ENCODE measurements at places on chromosomes 4 and X. TPM values are rescaled to one million over a fixed set of nuclear protein-coding genes. Genes with fewer than 3 reads are reported as not detected.

GRCh38 chrX:29876733-29877132, 338.6 kb upstream of the MAGEB2 start:
- no peak for ATAC-seq

DNA sequence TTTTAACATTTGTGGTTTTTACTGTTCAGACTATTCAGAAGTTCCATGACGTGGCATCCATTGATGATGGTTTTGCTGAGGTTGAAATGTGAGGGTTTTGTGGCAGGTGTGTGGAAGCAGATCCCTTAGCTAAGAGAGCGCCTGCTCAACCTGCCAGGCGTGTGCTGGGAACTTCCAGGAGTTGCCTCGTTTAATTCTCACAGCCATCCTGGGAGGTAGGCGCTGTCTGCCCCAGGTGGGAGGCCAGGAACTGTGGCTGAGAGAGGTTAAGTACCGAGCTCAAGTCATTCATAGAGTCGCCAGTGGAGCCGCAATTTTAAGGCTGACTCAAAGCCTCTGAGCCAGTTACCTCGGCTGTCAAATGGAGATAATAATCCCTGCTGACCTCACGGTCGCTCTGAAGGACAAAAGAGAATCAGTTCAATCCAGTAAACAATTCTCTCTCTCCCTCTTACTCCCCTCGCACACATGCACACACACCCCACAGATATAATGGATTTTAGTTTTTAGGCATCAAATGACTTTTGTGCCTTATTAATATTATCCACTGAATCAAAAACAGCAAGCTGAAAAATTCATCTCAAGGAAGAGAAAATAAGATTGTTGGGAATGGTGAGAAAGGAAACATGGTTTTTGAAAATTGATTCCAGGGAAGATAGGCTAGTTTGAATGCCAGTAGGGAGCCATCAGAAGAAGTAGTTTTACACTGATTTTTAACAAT, 171.3 kb downstream of the PTTG2 start:
- ATAC-seq, result peak; percentile 76

DNA sequence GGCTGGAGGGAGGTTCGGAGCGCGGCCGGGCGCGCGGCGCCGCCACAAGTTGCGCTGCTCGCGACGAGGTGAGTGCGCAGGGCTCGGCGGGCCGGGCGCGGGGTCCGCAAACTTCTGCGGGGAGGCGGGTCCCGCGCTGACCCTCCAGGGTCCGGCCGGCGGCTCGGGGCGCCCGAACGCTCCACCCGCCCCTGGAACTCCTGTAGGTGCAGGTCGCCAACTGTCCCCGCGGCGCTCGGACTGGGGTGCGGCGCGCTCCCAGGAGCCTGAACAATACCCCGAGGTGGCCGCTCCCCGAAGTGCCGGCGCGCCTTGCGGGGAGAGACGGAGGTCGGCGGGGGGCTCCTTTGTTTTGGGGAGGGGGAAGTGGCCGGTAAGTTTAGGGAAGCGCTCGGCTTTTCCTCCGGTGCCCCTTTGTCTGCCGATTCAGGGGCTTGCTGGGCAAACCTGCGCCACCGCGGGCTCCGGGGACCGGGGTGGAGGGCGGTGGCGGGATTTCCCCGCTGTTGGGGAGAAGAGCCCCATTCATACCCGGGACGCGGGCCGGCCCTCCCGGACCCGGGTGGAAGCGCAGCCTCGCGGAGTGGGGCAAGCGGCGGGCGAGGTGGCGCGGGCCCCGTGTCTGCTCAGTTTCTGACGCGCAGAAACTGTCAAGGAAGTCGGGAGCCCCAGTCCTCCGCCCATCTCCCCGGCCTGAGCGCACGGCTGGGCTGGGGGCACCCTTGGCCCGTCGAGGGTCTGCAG, 694 bp downstream of the TBL1X start:
- ATAC-seq, result peak; percentile 6

- peak; percentile 75 for ATAC-seq
Measured at GRCh38 chr4:143285696-143286437, 50.8 kb upstream of the GAB1 start.

DNA sequence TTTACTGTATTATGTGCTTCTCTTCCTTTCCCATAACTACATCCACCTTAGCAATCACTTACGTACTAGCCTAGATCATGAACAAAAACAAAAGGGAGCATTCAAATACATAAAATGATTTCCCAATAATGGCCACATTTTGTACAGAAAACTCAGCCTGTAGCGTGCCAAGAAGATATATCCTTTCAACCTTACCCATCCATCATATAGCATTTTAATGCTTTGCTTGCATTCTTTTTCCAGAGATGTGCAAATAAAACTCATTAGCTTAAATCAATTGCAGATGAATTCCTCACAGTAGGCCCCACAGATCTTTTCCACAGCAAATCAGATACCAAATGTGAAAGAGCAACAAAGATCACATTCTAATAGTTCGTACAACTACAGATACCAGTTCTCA, 20.8 kb downstream of the GRSF1 start:
- ATAC-seq, result no peak

DNA sequence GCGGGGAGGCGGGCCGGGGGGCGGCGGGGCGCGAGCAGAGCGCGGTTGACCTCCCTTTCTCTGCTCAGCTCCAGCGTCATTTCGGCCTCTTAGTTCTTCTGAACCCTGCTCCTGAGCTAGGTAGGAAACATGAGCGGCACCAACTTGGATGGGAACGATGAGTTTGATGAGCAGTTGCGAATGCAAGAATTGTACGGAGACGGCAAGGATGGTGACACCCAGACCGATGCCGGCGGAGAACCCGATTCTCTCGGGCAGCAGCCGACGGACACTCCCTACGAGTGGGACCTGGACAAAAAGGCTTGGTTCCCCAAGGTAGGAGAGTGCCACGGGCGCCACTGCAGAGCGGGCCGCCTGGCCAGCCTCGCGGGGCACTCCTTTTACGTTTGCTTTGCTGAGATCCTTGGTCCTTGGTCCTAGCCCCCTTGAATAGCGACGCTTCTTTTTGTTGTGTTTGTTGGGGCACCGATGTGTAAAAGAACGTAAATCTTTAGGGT, at the start of gene HTATSF1:
Gene HTATSF1, plus strand, starts transcription at position 37 of the 497 bp plus-strand sequence. Its CDS starts 93 bp downstream, at position 130.
- ATAC-seq, result peak; percentile 9

- no peak for ATAC-seq
Measured at GRCh38 chrX:131853440-131853839, 169.7 kb upstream of the STK26 start.

- ATAC-seq, result no peak
Measured at GRCh38 chr4:85476381-85476780, 1.4 kb downstream of the ARHGAP24 start.

GRCh38 chrX:17547658-17548057, 172.7 kb downstream of the NHS start:
- peak; percentile 45 for ATAC-seq

- ATAC-seq, result no peak
Measured at GRCh38 chr4:37635155-37635554, 51.0 kb downstream of the RELL1 start.

- ATAC-seq, result no peak
Measured at GRCh38 chrX:112698946-112699345, 19.2 kb upstream of the LHFPL1 start.

DNA sequence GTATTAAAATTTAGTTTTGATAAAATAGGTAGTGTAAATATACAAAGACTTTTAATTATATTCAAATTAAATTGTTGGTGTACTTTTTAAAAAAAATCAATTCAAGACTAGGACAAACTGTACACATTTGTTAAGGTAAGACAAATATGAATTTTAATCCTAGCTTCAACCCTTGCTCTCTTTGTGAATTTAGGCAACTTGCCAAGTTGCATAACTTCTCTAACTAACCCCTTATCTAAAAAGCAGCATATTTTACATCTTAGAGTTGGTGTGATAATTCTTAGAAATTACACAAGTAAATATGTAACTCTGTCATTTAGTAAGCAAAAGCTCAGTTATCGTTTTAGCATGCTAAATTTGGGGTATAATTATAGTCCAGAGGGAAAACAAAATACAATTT, 78.1 kb upstream of the FSTL5 start:
- ATAC-seq, result no peak

- ATAC-seq, result no peak
Measured at GRCh38 chr4:135548711-135549110, 1347.1 kb upstream of the PABPC4L start.

- ATAC-seq, result no peak
Measured at GRCh38 chr4:15777697-15778288, 335 bp upstream of the CD38 start.

DNA sequence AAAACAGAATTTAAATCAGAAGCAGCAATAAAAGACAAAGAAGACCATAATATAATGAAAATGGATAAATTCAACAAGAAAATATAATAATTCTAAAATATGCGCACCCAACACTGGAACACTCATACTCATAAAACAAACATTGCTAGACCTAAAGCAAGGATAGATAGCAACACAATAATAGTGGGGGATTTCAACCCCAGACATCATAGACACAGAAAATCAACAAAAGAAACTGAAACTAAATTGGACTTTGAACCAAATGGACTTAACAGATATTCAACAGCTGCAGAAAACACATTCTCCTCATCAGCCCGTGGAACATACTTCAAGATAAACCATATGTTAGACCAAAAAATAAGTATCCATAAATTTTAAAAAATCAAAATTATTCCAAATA, 1552.6 kb downstream of the C4orf33 start:
- ATAC-seq, result no peak

GRCh38 chrX:25507801-25508200, 492.0 kb upstream of the ARX start:
- no peak for ATAC-seq

GRCh38 chr4:16055873-16056272, 27.9 kb downstream of the PROM1 start:
- peak; percentile 71 for ATAC-seq

- no peak for ATAC-seq
Measured at GRCh38 chr4:89928838-89929237, 34.2 kb downstream of the MMRN1 start.

DNA sequence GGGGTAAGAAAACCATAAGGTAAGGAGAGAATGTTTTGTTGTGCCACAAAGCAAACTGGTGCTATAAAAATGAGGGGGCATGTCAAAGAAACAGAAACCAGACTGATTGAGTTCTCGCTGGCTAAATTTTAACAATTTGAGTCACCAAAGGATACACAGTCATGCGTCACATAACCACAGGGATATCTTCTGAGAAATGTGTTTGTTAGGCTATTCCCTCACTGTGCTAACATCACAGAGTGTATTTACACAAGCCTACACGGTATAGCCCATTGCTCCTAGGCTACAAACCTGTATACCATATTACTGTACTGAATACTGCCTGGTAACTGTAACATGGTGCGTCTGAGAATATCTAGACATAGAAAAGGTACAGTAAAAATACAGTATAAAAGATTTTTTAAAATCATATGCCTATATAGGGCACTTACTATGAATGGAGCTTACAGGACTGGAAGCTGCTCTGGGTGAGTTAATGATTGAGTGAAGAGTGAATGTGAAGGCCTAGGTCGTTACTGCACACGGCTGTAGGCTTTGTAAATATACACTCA, 50.1 kb downstream of the FBXW7 start:
- ATAC-seq, result no peak

- ATAC-seq, result peak; percentile 67
Measured at GRCh38 chr4:151031831-151032605, 16.9 kb upstream of the LRBA start.

The HSD17B13 gene
- 23.8 TPM for total RNA-seq

The SULT1E1 gene
- total RNA-seq, result not detected

The MAGEB17 gene
- not detected for total RNA-seq

The RASL11B gene
- total RNA-seq, result 2.8 TPM

The VEGFC gene
- total RNA-seq, result 2.5 TPM

The NUP62CL gene
- 2.0 TPM for total RNA-seq

The IL2 gene
- not detected for total RNA-seq

The DCAF4L1 gene
- total RNA-seq, result 0.25 TPM

The AFM gene
- not detected for total RNA-seq

The PRR32 gene
- total RNA-seq, result not detected

The VSIG1 gene
- 4.5 TPM for total RNA-seq

The CT47B1 gene
- 0.69 TPM for total RNA-seq

The GPR119 gene
- 0.34 TPM for total RNA-seq

The HHIP gene
- total RNA-seq, result 4.2 TPM

The NPY2R gene
- total RNA-seq, result 0.64 TPM
